GF-D8 (cell line): ENCODE measurements at places on chromosomes 12 and 14.
A peak's percentile ranks its signal among the peaks of the same experiment; 100 is the strongest.

DNA sequence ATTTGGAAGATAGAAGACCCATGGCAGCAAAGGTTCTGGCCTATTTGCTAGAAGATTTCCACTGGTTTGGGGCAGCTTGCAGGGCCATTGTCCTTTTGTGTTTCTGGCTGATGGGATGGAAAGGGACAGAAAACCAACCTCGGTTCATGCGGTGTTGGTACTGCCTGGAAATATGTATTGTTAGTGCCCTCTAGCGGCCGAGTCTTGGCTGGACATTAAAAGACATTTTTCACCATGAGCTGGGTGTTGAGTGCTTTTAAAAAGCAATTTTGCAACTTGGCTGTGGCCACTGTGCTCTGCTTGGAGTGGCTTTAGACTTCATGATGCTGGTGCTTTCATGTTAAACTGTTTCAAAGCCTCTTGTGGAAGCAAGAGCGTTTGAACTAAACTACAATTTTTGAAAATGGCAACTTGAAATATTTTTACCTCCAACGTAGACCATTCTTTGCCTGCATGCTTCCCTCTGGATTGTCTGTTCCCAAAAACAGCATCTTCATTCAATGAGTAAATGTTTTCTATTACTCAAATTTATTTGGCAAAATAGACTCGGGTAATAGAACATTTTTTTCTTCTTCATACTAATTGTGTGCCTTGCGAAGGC lies 102.7 kb upstream of the TBX5 start:
- no peak for DNase-seq

DNA sequence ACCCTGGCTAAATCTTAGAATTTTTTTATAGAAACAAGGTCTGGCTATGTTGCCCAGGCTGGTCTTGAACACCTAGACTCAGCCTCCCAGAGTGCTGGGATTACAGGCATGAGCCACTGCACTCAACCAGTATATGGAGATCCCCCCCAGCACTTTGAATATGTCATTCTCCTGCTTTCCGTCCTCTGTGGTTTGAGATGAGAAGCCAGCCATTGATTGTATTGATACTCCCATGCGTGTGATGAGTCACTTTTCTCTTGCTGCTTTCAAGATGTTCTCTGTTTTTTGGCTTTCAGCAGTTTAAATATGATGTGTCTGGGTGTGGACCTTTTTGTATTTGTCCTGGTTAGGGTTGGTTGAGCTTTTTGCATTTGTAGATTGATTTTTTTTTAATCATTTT lies 75.2 kb upstream of the DNM1L start:
- no peak for DNase-seq

- DNase-seq = no peak
Observed at GRCh38 chr12:131776237-131776889, 51.8 kb upstream of the MMP17 start.

GRCh38 chr12:79925492-79925891 lies 9.4 kb downstream of the PPP1R12A start:
- no peak for DNase-seq

DNA sequence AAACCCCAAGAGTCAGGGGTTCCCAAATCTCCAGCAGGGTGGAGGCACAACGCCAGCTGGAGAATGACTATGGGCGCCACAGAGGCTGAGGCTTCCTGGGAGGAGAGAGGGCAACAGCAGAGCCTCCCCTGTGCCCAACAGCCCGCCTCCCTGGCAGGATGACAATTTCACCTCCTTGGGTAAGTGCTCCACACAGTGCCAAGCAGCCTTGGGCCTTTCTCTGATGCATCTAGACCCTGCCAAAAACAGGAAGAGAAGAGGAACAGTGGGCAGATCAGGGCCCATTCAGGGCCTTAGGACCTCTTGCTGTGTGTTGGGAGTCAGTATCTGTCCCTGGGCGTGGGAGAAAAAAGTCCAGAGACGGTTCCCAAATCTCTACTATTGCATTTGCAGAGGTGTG lies 5.0 kb upstream of the OR10P1 start:
- DNase-seq = no peak

DNA sequence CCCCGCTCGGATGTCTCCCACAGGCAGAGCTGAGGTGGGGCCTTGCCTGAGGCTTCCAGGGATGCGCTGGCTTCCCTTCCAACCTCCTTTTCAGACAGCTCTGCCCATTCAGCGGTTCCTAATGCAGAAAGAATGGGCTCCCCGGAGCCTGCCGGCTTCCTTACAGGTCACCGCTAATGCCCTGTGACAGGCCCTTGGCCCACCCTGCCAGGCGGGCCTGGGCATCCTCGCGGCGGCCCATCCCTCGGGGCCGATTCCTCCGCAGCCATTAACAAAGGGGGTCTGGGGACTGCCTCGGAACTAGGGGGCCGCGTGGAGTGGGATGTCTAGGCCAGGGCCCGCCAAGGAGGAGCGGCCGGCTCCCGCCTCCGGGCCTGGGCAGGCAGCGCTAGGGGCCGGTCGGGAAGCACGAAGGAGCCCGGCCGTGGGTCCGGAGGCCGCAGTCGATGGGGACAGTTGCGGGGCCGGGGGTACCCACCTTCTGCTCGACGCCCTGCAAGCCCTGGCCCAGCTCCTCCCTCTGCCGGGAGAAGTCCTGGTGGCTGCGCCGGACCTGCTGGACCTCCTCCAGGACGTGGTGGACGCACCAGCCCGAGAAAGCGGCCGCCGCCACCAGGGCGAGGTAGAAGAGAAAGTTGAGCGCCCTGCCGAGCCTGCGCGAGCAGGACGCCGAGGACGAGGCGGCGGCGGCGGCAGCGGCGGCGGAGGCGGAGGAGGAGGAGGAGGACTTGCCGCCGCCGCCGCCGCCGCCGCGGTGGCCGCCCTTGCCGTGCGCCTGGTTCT lies 738 bp downstream of the CKAP4 start:
- no peak for DNase-seq

- no peak for DNase-seq
Observed at GRCh38 chr12:95318071-95318545, 100.5 kb downstream of the VEZT start.

DNA sequence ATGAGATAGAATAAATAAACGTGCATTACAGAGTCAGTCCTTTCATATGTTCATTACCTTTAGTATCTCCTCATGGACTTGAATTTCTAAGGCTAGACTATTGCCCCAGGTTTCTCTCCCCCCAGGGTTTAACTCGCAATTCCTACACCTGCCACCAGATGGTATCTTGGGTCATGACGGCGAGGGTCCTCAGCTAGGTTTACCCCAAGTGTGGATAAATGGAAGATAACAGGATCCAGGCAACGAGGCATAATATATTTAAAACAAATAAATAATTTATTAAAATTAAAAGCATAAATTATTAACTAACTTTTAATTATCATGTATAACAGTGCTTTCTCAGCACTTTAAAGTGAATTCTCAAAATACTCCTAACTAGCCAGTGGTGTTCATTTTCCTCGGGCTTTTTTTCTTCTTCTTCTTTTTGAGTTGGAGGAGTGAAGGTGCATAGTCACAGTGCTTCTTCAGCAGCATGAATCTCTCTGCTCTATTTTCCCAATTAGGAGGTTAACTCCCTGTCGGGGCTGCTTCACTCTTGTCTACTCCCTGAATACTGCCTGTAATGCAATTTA lies 243.5 kb upstream of the CAND1 start:
- DNase-seq = no peak

GRCh38 chr14:68345738-68346137 lies 447.1 kb downstream of the ZFP36L1 start:
- DNase-seq = no peak

GRCh38 chr12:133106253-133106652 lies 23.8 kb downstream of the ZNF891 start:
- no peak for DNase-seq

DNA sequence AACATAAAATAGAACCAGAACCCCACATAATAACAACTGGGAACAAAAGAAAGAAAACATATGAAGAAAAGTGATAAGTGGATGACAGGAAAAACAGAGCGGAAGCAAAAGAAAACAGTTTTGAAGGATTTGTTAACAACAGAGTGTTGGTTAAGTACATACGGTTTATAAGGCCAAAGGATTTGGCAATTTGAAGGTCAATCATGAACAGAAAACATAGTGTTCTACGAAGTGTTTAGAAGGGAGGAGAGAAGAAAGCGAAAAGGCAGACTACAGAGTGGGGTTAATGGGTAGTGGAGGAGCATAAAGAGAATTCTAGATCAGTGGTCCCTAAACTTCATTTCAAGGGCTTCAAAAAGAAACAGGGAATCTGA lies 3.9 kb upstream of the AP4S1 start:
- no peak for DNase-seq

GRCh38 chr12:124928912-124929530 lies 14.6 kb upstream of the UBC start:
- DNase-seq = no peak

DNA sequence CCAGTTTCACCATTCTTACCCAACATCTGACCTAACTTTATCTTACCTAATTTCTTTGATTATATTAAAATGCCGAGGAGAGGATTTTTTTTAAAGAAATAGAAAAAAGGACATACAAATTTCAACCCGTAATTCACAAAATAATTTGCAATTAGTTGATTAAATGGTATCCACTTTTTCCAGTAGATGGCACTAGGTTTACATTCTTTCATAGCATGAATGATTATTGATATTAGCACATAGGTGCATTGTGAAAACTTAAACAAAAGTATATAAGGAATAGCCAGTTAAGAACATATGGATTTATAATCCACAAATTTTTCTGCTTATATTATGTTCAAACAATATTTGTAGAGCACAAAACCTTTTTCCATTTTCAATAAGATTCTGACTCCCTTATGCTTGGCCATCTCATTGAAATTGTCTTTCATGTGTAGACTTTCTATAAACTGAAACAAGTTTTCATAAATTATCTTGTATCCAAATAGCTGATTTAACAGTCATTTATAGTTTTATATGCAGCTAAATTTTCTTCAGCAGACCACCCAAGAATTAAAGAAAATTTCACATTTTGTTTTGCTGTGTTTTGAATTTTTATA lies 35.3 kb downstream of the MSRB3 start:
- no peak for DNase-seq

DNA sequence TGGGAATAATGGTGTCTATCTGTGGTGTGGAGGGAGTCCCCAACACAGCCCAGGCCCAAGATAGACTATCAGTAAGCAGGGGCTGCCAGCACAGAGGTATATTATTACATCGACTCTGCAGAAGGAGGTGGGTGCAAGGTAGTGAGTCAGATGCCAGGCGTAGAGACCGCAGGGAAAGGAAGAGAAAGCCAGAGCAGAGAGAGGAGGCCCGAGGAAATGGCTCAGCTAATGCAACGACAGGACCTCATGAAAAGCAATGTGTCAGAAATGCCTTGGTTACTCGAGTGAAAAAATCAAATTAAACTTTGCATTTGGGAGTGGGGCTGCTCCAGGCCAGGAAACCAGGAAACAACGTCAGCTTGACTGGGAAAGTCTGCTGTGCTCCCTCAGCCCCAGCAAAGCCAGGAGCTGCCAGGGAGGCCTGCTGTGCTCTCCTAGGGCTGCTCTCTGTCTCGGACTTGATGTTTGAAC lies 173.2 kb downstream of the SUDS3 start:
- no peak for DNase-seq

DNA sequence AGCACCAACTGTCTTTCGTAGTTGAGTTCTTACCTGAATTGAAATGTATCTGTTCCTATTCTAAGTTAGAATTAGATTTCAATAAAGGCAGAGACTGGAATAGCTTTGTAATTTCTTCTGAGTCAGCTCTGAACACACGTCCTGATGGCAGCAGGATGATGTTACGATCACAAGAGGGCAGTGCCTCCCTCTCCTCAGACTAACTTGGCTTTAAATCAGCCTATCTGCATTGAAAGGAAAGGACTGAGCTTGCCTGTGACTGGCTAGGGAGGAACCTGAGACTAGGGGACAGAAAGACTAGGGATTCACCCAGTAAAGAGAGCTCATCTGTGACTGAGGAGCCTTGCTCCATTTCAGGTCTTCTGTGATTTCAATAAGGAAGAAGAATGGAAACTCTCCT lies 323.7 kb upstream of the OR4E1 start:
- DNase-seq = no peak

DNA sequence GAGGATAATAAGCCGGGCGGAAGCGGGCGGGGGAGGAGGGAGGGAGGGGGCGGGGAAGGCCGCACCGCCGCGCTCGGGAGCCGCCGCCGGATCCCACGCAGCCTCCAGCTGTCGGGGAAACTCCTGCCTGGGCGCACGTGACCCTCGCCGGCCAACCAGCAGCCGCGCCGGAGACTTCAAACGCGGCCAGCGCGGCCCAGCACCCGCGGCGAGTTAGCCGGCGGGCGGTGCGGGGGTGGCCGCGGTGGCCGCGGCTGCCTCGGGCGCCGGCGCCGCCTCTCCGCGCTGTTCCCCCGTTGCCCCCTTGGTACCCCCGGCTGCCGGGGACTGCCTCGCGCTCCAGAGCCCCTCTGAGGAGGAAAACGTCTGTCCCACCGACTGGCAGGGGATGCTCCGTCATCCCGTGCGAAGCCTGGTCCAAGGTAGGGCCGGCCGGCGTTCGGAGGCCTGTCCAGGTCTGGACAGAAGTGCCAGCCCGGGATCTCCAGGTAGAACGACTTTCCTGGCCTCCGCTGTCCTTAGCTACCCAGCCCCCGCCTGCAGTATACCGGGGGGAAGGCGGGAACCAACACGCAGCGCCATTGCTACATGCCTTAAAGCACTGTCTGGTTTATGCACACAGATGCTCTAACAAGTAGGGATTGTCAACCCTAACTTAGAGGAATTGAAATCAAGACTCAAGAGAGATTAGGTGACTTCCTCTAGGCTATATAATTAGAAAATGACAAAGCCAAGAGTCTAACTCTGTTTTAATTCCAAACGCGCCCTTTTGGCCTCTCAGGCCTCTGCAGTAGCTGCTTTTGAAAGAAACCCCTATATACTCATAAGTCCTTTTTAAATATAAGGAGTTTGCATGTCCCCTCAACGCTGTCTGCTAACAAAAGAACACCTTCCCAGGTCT lies at the start of gene YAF2:
Gene YAF2 (minus strand): TSS at position 9 of the 901 bp plus-strand sequence. CDS start 68 bp downstream, outside the sequence.
- DNase-seq = peak; percentile 66

DNA sequence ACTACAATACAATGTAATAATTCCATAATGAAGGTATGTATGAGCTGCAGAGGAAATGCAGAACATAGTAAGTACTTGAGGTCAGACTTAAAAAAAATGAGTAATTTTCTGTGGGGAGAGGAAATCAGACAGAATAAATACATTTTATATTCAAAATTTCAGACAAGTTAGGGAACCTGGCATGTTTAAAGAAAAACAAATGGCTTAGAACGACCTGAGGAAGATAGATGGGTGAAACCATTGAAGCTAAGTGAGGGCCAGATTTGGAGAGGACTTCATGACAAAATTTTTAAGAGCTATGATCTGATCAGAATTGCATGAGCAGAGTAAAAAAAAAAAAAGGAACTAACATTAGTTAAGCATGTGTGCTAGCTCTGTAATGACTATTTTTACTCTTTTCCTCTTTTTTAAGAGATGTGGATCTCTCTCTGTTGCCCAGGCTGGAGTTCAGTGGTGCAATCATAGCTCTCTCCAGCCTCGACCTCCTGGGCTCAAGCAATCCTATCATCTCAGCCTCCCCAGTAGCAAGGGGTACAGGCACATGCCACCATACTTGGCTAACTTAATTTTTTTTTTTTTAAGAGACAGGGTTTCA lies 157.6 kb upstream of the PDE3A start:
- no peak for DNase-seq

- DNase-seq = no peak
Observed at GRCh38 chr14:43410631-43411030, 1096.5 kb downstream of the FSCB start.

GRCh38 chr12:51809193-51809592 lies 39.3 kb downstream of the FIGNL2 start:
- no peak for DNase-seq
